ENCODE measurements at places on chromosomes 6 and 20.

DNA sequence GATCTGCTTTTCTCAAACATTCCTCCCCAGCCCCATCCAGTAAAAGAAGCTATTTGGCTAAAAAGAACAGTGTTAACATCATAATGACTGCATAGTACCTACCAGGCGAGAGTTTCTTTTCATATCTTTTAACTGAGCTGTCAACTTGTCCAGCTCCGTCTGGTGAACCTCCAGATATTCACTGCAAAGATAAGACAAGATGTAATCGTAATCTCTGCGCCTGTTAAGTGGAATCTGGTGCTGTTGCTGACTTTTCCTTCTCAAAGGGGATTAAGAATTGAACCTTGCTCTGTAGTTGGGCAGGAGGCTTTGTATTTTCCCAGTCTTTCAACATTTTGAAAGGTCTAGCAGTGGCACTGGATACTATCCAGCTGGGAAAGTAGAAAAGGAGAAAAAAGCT, 63.0 kb downstream of the RIPOR2 start:
- DNase-seq = peak; percentile 17

DNA sequence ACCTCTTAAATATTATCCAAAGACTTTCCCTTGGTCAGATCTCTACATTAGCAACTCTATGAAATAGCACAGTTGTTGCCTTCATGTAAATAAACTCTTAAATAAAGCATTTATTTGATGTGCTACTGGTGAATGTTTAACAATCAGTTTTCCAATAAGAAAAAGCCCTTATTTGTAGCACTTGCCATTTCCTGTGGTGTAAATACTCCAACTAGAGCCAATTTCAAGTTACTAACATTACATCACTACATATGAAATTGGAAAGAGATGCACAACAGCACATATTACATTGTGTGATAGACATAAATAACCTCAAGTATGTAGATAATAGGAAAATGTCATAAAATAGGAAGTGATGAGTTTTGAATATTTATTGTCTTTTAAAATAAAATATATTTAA, 5.0 kb upstream of the MYB start:
- no peak for DNase-seq

DNA sequence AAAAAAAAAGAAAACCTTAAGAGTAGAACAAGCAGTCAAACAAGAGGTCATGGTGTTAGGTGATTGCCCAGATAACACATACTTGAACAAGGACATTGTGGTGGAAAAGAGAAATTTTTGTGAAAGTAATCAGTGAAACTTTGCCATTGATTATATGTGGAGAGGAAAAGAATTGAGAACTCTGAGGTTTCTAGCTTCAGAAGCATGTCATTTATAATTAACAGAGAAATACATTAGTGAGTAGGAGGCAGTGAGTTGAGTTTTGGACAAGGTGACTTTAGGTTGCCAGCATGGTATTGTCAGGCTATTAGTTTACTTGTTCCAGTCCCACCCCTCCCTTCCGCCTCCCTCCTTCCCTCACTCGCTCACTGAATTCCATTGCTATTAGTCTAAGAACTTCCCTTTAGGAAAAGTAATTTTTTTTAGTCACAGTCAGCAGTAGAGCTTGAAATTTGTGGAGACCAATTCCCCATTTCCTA, 17.2 kb downstream of the TAB2 start:
- DNase-seq = peak; percentile 91

- no peak for DNase-seq
Measured at GRCh38 chr6:36479256-36479655, 36.5 kb downstream of the KCTD20 start.

- peak; percentile 93 for DNase-seq
Measured at GRCh38 chr6:21005816-21006570, 471.7 kb downstream of the CDKAL1 start.

DNA sequence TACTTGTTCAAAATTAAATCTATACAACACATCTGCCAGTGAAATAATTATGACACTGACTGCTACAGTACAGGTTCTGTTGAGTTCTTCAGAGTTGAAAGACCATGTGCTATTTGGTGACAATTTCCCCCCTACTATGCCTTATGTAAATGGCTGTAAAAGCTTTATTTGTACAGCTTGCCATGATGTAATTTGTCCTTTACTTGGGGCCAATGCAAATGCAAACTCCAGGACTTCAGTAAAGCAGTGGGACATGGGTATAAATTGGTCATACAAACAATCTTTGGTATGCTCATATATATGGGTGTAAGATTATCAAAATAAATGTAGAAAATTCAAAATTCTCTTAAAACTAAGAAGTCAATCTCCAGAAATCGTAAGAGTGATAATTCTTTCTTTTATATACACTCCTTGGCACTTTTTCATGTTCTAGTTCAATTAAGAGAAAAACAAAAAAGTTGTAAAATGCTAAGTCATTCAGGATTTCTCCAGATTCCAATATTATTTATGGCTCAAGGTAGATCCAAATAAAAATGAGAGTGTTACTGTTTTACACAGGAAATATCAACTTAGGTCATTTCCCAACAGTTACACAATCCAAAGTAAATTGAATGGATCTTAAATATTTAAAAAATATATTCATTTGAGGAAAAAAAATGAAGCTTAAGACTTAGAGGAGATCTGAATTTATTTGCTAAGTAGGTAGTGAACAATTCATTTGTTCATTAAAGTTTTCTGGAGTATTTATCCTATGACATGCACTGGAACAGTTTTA, 1310.5 kb upstream of the CITED2 start:
- no peak for DNase-seq

- DNase-seq = peak; percentile 71
Measured at GRCh38 chr6:43803055-43803782, 33.2 kb downstream of the VEGFA start.

DNA sequence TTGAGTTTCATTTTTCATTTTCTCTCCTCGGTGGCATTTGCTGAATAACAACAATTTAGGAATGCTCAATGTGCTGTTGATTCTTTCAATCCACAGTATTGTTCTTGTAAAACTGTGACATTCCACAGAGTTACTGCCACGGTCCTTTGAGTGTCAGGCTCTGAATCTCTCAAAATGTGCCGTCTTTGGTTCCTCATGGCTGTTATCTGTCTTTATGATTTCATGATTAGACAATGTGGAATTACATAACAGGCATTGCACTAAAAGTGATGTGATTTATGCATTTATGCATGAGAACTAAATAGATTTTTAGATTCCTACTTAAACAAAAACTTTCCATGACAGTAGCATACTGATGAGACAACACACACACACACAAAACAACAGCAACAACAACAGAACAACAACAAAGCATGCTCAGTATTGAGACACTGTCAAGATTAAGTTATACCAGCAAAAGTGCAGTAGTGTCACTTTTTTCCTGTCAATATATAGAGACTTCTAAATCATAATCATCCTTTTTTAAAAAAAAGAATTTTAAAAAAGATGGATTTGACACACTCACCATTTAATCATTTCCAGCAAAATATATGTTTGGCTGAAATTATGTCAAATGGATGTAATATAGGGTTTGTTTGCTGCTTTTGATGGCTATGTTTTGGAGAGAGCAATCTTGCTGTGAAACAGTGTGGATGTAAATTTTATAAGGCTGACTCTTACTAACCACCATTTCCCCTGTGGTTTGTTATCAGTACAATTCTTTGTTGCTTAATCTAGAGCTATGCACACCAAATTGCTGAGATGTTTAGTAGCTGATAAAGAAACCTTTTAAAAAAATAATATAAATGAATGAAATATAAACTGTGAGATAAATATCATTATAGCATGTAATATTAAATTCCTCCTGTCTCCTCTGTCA, 88.1 kb downstream of the SNAP25 start:
- peak; percentile 96 for DNase-seq

DNA sequence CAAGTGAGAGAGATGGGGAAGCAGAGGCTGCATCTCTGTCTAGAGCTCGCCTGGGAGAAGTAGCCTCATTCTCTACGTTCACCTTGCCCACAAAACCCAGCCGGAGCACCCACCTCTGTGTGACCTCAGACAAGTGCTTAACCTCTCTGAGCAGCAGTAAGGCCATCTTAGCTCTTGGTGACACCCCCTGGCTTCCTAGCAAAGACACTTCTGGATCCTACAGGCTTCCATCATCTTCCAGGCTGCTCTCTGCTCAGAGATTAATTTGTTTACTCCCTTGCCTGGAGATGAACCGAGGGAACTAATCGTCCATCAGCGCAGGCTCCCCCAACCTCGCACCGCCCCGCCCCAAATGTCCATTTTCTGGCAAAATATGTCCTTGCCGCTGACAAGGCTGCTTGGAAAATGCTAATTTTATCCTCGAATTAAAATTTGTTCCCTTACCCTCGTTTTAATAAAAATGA, 24.0 kb upstream of the CTNNBL1 start:
- DNase-seq = no peak

DNA sequence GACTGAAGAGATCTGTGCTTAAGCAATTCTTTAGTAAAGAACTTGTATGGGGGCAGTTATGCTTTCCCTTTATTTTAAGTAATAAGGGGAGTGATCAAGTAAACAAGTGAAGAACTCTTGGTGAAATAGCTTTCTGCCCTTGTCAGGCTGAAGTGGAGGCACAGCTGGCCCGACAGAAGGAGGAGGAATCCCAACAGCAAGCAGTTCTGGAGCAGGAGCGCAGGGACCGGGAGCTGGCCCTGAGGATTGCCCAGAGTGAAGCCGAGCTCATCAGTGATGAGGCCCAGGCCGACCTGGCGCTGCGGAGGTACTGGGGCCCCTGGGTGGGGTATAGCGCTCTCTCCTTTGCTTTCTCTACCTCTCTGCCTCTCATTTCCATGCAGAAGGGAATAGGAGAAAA, 143.3 kb downstream of the MYO6 start:
- DNase-seq = no peak

DNA sequence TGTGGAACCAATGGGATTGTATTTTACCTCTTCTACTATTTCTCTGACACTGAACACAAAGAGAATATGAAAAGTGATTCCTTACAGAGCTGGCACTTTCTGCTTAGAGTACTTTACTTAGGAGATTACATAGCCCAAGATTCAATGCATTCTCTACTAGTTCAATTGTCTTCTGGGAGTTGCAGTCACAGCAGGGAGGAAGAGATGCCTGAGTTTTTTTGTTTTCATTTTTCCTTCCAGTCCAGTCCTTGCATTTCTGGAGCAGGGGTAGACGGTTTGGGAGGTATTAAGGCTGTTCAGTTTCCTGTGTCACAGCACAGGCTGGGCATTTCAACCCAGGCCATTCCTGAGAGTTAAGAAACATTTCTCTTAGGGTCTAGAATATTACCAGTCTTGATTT, 42.0 kb upstream of the SLC2A12 start:
- DNase-seq = no peak

- no peak for DNase-seq
Measured at GRCh38 chr6:143517447-143517773, 5.9 kb upstream of the FUCA2 start.

Measured in fibroblast of lung (primary cell).